ENCODE measurements at places on chromosomes 7 and 10.

DNA sequence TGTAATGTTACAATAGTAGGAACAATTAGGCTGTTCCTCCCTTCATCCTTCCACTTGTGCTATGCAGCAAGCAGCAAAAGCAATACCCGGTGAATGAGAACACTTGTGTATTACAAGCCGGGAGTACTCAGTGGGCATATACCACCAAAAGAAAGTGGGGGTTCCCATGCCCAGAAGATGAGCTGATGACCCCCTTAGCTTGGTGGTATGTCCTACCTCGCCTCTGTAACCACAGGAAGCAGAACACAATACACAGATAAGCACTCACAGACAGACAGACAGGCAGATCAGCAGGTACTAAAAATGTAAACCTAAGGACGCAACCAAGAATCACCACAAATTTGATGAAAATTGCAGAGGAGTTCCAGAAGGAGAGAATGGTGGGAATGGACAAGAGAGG is 15.5 kb upstream of the KIF20B start:
- no peak for DNase-seq

DNA sequence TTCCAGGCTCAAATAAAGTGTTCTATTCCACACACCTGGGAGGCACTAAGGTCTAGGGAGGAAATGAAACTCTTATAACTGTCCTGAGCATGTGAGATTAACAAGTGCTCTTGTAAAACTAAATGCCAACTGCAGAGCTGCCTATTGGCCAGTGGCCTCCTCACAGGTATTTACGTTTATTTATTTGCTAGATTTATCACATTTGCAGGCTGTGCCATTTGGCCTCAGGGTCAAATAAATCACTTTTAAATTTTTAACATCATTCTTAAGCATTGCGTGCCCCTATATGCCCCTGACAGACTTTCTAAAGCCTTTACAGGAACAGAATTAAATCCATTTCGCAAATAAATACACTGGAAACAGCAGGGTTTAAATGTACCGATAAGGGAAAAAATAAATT is 381.8 kb upstream of the NFE2L3 start:
- DNase-seq = no peak

GRCh38 chr7:1566687-1567048 is 3.2 kb downstream of the PSMG3 start:
- no peak for DNase-seq

- no peak for DNase-seq
Measured at GRCh38 chr7:114432703-114433102, 18.1 kb downstream of the FOXP2 start.

DNA sequence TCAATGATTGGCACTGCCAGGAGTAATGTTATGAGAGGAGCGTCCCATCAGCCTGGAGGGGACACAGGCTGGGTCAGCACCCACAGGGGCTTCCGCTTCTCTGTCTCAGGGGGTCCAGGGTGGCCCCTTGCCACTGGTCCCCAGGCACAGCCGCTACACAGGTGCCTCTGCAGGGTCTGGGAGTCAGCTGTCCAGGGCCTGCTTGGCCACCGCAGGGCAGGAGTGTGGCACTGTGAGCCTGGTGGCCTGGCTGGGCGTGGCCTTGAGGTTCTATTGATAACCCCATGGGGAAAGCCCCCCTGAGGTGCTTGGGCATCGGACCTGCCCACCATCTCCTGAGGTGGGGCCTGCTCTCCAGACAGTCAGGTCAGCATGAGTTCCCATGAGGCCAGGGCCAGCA is 136.6 kb downstream of the LHPP start:
- DNase-seq = no peak

DNA sequence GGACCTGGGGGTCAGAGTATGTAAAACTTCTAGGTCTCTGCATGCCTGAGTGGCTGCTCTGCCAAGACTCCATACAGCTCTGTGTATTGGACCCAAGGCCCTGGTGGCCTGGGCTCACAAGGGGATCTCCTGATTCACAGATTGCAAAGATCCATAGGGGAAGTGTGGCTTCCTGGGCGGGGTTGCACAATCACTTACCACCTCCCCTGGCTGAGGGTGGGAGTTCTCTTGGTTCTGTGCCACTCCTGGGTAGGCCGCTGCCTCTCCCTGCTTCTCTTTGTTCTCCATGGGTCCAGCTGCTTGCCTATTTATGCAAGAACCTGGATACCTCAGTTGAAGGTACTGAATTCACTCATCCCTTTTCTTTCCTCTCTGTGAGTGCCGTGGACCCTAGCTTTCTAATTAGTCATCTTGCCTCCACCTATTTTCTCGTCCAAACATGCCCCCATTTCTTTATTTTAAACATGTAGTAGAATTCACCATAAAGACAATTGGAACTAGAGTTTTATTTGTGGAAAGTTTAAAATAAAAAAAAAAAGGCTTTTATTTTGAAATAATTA is 18.5 kb upstream of the AGR3 start:
- no peak for DNase-seq

DNA sequence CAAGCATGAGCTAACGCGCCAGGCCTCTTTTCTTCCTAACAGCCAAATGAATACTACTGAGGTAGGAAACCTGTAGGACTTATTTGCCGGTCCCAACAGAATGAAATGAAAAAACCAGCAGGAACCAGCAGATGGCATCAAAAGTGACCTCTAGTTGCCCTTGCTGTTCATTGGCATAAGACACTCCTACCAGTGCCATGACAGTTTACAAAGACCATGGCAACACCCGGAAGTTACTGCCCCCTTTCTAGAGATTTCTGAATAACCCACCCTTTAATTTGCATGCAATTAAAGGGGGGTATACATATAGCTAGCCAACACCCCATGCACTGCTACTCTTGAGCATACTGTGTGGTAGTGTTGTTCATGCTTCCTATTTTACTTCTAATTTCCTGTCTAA is 65.2 kb downstream of the ATE1 start:
- no peak for DNase-seq

DNA sequence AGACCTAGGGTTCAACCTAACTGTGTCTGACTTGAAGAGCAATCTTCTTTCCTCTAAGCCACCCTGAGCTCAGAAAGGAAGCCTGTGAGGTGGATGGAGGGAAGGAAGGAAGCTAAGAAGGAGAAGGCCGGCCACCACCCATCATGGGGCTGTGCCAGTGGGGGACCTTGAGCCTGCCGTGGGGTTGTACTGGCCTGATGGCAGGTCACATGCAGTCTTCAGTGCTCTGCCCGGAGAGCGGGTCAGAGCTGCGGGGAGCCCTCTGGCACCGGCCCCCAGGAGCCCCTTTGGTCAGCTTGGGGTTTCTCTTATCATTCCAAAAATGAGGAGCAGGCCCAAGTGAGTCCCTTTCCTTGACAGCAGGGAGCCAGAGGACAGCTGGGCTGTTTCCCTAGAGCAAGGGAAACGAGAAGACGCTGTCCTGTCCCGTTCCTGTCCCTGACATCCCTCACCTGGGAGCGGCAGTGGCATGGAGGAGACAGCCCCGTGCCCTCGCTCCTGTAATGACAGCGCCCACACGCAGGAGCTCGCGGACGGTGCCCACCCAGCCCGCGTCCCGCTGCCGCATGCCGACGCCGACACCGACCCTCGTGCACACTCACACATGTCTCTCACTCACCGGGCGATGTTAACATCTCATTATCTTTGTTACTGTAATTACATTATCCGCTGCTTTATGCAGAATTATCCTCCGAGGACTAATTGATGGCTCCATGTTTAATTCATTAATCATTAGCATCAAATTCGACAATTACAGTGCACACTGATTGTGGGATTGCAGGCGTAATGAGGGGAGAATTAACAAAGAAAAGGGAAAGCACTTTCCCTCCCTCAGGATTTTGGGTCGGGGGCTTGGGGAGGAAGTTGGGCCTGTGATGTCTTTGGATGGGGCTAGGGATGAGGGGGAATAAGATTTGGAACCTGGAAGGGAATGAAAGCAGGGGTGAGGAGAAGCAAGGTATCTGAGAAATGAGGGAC is 31.3 kb downstream of the GBX1 start:
- DNase-seq = no peak

- DNase-seq = no peak
Measured at GRCh38 chr7:88092676-88092999, 127.2 kb downstream of the SRI start.

GRCh38 chr7:103577059-103577458 is 131.1 kb upstream of the SLC26A5 start:
- DNase-seq = no peak

- peak; percentile 16 for DNase-seq
Measured at GRCh38 chr7:111841596-111842205, 279.4 kb upstream of the IMMP2L start.

DNA sequence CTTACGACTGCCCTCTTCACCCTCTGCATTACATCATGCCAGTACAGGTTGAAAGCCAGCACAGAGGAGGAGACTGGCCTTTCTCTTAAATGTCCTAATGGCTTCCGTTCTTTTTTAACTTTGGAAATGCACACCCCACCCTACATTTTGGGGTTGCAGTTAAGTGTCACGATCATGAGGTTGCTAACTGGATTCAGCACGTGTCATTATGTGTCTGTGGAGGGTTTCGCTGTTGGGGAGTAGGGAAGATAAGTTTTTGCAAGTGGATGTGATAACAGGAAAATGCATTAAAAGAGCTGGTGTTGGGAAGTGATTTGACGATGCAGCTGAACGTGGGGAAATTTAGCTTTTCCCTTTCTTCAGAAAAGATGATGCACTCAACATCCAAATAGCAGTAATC is 135.9 kb downstream of the LRRC4 start:
- DNase-seq = no peak

DNA sequence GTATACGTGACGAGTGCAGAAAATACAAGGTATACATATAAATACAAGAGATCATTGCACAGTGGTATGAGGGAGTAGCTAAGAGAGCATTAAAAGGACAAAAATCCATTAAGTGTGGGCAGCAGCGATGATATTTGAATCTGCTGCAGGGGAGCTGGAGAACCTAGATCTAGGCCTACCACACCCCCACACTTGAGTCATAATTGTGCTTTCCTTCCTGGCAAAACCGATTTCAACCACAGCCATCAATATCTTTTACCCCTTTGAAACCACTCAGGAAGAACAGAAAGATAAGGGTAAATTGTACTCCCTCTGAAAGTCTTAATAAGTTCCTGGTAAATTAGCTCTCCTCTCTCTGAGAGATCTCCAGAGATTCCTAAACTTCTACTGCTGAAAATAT is 345.0 kb downstream of the SORCS1 start:
- no peak for DNase-seq

DNA sequence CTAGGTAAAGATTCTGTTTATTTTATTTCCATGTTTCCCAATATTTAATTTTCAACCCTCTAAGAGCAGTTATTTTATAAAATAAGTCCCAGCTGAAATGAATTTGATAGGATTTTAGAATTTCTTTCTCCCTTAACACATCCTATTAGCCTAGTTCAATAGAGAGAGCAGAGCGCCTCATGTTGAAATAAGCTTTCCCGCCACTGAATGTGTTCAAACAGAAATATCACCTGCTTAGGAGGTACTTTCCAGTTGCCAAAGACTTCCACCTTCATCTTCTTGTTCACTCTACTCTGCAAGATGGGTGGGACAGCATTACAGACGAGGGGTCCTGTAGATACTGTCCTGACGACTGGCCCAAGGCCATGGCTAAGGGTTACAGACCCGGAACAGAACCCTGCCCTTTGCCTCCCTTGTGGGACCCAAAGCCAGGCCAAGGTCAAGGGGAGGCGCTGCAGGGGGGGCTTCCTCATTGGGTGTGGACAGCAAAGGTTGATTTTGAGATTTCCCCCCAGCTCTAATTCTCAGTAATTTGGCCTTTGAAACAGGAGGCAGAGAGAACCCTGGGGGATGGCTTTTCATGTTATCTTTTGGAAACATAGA is 62.0 kb downstream of the PARP12 start:
- DNase-seq = no peak

DNA sequence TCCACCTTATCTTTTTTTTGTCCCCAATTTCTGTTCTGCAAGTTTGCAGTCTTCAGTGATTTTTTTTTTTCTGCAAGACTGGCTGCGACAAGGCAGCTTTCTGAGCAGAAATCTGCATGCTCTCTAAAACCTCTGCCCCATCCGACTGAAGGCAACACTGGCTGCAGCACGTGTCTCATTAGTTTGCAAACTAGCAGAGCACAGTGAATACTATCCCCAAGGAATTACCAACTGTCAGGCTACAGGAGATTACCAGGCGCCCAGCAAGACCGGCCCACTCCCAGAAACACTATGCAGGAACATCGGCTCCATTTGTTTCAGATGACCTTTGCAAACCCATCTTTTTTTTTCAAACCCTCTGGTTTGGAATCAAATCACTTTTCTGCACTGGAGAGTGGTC is 538.8 kb downstream of the SORCS1 start:
- no peak for DNase-seq

DNA sequence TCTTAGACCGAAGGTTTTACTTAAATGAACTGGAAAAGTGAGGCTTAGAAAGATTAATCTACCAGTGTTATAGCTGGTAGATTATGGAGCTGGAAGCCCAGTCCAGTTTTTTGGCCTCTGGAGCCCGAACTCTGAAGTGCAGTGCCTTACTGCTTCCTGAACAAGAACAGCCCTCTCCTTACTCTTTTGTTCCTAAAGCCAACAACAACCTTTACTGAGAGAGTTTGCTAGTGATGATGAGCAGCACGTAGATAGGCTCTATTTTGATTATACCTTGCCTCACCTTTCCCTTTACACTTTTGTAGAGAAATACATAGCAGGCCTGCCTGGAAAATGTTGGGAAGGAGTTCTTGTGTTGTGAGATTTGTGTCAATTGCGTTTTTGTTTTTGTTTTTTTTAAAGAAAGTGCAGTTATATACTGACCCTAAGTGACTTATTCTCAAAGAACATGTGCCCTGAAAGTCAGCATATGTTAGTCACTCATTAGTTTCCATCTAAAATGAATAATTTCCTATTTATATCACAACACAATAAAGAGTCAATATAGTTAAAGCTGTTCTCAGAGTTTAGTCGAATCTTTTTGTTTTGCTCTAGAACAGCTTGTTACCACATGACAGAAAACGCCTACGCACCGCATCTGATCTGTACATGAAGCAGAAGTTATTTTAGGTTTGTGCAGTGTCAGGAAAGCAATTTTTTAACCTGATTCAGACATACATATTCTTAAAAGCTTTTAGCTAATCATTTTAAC is 33.0 kb downstream of the PLEKHA1 start:
- peak; percentile 17 for DNase-seq

- DNase-seq = no peak
Measured at GRCh38 chr10:124975977-124976514, 34.1 kb downstream of the ZRANB1 start.

DNA sequence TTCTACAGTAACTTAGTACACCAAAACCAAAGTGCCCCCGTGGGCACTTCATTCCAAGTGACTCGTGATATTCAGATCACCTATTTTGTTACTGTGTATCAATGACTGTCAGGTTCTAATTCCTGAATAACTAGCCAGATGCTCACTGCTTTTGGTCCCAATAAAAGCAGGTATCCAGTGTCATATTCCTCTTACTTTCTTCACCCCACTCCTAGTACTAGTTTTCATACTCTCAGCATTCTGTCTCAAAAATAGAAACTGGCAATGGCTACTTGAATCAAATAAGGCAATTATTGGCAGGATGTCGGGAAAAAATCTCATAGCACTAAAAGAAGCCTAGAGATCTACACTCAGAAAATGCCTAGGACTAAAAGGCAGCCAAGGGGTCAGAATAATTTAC is 84.6 kb downstream of the ZNF467 start:
- no peak for DNase-seq
